ENCODE measurements at places on chromosomes 3 and 15.

GRCh38 chr3:130834476-130834875 lies 59.4 kb upstream of the ATP2C1 start:
- peak; percentile 8 for DNase-seq

DNA sequence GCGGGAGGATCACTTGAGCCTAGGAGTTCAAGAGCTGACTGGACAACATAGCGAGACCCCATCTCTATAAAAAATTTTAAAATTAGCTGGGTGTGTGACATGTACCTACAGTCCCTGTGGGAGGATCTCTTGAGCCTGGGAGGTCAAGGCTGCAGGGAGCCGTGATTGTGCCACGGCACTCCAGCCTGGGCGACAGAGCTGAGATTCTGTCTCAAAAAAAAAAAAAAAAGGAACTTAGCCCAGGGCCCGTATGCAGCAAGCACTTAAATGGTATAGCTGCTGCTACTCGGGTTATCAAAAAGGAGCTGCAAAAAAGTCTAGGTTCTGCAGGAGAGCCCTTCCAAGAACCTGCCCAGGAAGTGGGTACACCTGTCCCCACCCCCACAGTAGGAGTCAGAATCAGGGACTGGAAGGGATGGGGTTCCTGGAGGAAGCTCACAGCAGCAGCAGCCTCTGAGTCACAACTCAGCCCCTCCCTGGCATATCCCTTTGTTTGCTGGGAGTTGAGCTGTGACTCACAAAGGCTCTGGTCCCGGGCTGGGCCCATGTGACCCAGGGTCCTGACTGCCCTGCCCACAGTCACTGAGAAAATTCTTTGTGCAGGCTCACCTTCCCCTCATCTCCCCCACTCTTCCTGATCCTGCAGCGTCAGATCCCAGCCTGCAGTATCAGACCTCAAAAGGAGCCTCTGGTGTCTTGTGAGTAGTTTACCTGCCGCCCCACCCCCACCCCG lies at the start of gene SPATA12:
SPATA12 (plus strand) TSS at position 576 of the 733 bp plus-strand sequence. CDS start 13,031 bp downstream, outside the sequence.
- DNase-seq: peak; percentile 69

DNA sequence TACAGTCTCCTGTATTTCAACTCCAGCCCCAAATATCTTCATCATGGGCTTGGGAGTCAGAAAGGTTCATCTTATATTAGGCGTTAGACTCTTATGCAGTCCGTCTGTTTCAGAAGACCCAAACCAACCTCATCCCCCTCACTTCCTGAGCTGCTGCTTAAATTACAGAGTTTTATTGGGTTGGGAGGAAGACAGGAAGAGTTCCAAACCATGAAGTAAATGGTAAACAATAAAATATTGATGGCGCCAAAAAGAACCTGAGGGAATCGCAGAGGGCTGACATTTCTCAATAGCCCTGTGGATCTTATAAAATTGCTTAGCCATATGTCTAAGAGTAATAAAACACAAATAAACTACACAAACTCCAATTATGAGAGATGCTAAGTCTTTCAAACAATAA lies 116.9 kb upstream of the C3orf80 start:
- DNase-seq: no peak

DNA sequence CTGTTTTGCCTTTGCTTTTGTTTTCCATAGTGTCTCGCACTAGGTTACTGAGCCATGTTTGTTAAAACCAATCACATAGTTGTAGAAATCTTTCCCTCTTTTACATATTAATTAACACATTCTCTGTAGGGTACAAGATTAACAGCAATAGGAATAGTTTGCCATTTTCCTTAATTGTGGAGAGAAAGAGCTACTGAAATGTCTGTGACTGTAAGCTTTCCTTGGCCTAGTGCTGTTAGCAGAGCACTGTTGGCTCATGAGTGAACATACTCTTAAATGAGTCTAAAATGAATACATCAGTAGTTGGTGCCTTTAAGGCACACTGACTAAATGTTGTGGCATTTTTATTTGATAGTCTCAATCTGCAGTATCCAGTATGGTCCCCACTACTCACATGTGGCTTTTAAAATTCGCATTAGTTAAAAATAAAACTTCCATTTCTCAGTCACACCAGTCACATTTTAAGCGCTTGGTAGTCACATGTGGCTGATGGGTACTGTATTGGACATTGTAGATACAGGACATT lies 28.2 kb downstream of the CHD2 start:
- no peak for DNase-seq

DNA sequence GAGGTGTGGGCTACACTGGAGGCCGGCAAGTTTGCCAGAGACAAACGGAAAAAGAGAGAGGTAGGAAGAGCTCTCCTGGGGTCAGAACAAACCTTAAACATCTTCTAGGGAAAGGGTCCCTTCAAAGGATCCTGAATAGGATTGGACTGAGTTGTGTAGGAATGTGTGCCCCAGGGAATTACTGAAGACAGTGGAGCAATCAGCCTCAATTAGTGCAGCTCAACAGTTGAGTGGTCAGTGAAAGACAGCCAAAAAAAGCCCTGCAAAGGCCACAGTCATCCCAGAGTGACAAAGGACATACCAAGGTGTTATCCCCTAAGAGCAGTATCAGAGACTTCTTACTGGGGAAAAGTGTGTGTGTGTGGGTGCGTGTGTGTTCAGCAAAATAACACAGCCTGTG lies 70.3 kb downstream of the NUP210 start:
- no peak for DNase-seq

GRCh38 chr3:69259125-69259524 lies 126.8 kb downstream of the FRMD4B start:
- no peak for DNase-seq

GRCh38 chr3:159886050-159886449 lies 102.6 kb upstream of the IL12A start:
- no peak for DNase-seq

DNA sequence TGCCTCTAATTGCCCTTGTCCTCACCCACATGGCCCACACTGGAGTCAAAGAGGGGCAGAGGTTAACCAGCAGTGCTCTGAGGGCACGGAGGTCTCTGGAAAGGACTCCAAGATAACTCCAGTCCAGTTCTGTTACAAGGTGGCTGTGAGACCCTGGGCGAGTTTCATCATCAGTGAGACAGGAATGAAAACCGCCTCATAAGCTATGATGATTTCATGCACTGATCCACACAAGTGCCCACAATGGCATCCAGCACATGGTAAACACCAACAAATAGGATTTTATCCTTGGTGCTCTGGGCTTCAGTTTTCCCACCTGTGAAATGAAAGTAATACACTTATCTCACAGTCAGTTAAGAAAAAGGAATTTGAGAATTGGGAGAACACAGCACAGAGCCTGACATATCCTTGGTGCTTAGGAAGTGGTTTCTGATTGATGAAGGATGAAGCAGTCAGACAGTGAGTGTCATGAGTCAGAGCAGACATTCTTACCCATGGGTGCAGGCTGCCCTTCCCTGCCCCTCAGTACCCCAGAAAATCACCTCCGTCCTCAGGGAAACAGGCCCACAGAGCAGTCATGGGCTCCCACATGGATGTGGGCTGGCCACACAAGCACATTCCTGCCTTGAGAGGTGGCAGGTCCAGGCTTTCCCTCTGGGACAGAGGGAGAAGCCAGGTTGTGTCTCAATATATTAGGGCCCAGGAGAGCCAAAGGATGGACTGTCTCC lies 48.4 kb downstream of the DAPK2 start:
- DNase-seq: no peak

DNA sequence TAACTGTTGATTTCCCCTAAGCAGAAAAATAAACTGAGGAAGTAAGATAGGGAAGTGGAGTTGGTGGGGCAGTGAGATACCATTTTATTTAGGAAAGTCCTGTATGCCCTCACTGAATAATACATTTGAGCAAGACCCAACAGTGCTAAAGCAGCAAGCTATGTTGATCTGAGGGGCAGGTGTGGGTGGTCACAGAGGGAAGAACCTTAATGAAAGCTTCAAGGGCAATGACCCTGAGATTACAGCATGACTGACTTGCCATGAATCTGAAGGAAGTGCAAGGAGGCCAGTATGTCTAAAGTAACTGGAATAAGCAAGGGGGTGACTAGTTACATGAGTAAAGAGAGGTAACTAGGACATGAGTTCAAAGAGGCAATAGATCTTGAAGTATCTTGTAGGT lies 159.5 kb downstream of the CD47 start:
- no peak for DNase-seq

DNA sequence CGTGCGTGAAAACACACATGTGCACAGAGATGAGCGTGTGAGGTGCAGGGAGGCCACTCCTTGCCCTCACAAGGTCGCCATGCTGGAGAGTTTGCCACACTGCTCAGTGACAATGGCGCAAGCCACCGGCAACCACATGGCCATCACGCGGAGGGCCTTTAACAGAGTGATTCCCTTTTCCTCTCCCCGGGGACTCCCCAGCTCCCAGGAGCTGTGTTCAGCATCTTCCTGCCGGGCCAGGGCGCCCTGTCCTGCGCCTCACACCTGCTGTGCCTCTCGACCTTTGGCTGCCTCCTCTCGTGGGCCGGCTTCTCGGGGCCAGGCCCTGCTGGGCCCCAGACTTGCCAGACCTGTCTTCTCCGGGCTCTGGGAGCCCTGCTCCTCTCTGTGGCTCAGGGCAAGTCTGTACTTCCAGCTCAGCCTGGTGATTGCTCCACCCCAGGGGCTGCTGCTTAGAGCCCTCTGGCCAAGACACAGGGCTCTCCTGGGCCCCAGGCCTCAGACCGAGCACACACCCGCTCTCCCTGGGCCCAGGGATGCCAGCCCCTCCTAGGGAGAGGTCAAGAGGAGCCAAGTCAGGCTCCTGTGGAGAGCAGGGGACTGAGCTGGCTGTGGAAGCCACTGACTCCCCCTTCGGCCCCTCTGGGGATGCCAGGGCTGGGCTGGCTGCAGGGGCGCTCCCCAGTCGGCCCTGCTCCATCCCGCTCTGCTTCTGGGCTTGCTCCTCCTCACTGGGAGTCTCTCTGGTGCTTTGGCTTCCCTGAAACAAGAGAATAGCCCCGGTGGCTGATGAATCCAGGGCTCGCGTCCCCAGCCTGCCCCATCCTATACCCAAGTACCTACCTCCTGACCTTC lies 5.6 kb downstream of the CCDC9B start:
- no peak for DNase-seq

DNA sequence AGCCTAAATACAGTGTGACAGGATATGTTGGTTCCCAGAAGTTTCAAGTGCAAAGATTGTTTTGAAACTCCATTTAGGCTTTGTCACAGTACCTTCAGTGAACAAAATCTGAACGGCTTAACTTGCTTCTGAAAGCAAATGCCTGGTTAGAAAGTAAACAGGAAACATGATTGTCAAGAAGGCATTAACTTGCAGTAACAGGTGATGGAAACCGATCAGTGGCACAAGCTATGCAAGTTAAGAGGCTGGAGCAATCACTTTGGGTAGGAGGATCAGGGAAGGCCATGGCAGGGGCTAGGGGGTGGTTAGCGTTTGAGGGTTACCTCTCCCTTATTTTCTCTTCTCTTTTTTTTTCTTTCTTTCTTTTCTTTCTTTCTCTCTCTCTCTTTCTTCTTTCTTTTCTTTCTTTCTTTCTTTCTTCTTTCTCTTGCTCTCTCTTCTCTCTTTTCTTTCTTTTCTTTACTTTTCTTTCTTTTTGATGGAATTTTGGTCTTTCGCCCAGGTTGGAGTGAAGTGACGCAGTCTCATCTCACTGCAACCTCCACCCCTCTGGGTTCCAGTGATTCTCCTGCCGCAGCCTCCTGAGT lies 2.4 kb downstream of the HYKK start:
- DNase-seq: no peak

DNA sequence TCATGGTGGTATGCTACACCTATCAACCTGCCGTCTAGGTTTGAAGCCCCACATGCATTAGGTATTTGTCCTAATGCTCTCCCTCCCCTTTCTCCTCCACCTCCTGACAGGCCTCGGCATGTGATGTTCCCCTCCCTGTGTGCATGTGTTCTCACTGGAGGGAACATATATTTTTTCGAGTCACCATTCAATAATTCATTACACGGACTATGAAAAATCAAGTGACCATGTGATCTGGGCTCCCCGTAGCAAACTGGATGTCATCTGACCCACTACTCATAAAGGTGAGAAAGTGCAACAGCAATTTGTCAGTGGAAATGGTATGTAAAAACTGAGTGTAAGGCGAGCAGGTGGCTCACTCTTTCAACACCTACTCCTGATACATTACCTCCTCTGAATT lies 224.3 kb upstream of the RASGRP1 start:
- no peak for DNase-seq

DNA sequence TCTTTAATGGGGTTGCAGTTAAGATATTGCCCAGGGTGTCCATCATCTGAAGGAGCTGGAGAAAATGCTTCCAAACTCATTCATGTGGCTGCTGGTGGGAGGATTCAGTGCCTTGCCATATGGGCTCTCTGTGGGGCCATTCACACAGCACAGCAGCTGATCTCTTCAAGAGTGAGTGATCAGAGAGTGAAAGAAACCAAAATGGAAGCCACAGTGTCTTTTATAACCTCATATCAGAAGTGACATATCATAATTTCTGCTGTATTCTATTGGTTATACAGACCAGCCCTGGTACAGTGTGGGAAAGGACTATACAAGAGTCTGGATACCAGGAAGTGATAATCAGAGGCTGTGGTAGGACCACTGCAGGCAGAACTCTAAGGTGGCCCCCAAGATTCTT lies 33.6 kb downstream of the HHLA2 start:
- no peak for DNase-seq

- DNase-seq: no peak
These were observed 37.4 kb downstream of the CHST14 start for GRCh38 chr15:40508216-40508615.

DNA sequence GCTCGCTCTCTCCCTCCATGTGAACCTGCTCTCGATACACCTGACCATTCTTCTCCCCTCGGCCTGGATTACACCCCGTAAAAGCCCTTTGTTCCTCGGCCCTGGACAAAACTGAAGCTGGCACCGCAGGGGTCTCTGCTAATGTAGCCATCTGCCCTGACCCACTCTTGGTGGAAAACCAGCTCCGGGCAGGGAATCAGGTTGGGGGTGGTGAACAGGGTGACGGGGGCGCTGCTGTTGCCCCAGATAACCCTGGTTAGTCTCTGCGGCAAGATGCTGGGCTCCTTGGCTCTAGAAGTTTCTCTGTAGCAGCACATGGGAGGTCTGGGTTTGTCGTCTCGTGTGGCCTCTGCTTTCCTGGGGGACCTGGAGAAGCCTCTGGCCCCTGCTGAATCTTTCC lies 86.4 kb downstream of the WNT7A start:
- no peak for DNase-seq

DNA sequence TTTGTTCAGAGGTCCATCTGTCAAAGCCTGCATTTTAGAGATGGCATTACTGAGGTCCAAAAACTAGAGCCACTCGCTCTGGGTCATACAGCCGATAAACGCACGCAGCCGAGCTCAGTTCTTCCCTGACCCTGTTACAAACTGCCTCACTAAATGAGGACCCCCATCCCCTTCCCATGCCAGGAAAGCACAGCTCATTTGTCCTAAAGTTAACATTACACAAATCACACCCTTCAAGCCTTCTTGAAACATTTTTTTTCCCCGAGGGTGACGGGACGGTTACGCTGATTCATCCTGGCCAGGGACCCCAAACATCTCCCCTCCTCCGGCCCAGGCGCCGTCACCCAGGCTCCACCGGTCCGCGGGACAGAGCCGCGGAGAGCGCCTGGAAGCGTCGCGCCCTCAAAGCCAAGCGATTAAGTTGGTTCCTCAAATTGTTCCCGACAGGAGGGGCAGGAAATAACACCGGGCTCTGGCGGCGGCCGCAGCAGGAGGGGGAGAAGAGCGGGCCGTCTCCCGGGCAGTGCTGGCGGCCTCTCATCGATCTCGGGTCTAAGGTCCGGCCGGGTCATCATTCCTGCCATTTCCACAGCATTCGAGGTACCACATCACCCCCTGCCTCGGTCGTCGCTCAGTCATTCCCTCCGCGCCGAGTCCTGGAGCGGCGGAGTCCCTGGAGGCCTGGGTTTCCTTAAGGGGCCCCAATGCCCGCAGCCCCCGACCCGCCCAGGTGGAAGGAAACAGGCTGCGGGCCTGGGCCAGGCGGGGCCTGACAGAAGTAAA lies 619 bp upstream of the CMTM8 start:
- DNase-seq: no peak

Measured in GM04504 (cell line).